Activated naive CD4-positive, alpha-beta T cell treated with Interleukin-2 at 50 U/mL for 16 hours (primary cell): ENCODE measurements at places on chromosomes 12 and 14.

DNA sequence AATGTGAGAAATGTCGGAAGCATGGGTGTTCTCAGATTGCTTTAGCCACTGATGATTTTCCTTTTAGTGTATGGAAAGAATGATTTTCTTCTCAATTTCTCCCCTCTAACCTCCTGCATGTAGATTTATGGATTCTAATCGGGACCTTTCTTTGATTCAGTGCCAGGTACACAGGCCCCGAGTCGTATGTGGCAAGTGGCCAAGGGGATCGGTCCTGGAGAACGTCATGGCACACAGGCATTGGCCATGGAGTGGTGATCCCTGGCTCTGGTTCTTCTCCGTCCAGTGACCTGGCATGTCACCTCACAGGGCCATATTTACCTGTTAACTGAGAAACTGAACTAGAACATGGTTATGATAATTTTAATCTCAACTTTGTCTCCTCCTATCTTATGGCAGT is 58.1 kb downstream of the ETV6 start:
- DNase-seq, result no peak

GRCh38 chr14:72614365-72614764 is 279.5 kb downstream of the DPF3 start:
- no peak for DNase-seq

DNA sequence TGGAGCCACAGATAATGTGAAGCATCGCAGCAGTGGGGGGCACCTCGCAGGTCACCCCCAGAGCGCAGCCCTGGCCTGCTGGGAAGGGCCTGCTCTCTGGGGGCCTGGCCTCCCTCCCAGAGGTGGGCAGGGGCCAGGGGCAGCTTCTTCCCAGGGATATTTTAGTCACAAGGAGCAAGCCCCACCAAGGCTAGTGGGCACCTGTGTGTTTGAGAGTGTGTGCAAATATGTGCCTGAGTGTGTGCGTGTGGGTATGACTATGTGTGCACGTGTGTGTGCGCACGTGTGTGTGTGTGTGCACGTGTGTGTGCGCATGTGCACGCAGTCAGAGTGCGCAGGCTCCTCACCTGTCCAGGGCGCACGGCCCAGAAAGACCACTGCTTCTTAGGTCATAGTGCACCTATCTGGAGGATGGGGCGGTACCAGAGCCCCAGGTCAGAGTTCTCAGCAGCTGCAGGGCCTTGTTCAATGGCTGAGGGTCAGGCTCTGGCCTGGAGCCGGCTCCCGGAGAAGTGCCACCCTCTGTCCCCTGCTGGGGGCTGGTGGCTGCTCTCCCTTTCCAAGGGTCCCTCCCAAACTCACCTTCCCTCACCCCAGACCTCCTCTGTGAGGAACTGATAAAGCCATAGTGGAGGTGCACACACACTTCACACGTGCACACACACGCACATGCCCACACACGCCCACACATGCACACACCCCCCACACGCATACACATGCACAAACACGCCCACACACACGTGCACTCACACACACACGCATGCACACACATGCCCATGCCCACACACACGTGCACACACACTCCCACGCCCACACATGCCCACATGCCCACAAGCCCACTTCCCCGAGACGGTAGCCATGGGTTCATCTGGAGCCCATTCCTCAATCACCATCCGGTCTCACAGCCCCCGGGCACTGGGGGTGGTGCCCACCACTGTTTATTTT is 128.5 kb downstream of the KIF26A start:
- DNase-seq, result no peak

- no peak for DNase-seq
These were observed 139.9 kb downstream of the TTC7B start for GRCh38 chr14:90676356-90676755.

DNA sequence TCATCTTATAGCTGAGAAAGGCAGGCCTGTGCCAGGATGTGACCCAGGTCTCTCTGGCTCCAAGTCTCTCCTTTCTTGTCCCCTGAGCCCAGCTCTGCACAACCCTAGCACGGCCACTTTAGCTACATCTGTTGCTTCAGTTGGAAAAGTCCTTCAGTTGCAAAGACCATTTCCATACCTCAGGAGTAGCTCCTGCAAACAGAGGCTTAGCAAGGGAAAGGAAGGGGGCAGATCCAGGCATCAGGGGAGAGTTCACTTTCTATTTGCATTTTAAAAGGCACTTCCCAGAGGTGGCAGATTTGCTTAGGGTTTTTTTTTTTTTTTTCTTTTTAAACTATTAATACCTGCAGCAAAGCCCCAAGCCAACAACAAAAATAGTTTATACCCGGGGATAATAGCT is 3.0 kb upstream of the PITPNM2 start:
- DNase-seq, result no peak

DNA sequence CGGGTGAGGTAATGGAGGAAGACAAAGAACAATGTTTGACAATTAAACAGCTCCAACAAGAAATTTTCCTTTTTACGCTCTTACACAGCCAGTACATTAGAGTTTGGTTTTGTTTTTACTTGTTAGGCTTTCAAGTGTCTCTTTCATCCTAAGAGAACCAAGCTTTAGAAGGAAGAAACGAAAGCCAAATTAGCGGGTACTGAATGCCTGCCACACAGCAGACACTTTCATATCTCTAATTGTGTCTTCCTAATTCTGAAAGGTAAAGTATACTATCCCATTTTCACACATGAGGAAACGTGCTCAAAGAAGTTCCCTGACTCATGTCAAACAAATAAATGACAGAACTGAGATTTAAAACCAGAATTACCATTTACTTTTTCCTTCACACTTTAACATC is 65.0 kb downstream of the CDK17 start:
- DNase-seq, result no peak

DNA sequence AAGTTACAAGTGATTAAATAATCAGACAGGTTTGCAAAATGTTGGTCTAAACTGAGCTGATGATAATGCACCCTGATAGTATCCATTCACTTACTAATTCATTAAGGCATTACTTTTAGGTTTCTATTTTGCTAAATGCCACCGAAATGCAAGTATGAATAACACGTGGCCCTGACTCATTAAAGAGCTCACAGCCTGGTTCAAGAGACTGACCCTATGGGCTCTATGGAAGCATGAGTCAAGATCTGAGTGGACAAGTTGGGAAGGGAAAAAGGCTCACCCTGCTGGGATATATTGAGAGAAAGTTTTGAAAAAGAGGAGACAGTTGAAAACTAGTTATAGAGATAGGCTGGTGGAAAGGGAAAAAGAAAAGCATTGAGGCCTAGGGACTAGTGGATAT is 14.8 kb upstream of the LRRC9 start:
- DNase-seq, result no peak

- DNase-seq, result no peak
These were observed 91.7 kb downstream of the NPAS3 start for GRCh38 chr14:33030386-33030785.

DNA sequence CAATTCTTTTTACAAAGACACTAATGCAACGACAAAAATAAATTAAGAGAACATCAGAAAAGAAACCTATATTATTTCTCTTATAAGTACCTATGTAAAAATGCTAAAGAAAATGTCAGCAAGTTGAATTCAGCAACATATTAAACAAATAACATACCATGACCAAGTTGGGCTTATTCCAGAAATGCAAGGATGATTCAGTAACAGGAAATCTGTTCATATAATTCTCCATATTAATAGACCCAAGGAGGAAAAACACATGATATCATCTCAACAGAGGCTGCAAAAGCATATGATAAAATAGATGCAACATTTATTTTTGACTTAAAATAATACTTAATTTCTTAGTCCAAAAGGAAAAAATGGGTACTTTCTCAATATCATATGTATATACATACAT is 25.1 kb upstream of the GPHB5 start:
- no peak for DNase-seq

DNA sequence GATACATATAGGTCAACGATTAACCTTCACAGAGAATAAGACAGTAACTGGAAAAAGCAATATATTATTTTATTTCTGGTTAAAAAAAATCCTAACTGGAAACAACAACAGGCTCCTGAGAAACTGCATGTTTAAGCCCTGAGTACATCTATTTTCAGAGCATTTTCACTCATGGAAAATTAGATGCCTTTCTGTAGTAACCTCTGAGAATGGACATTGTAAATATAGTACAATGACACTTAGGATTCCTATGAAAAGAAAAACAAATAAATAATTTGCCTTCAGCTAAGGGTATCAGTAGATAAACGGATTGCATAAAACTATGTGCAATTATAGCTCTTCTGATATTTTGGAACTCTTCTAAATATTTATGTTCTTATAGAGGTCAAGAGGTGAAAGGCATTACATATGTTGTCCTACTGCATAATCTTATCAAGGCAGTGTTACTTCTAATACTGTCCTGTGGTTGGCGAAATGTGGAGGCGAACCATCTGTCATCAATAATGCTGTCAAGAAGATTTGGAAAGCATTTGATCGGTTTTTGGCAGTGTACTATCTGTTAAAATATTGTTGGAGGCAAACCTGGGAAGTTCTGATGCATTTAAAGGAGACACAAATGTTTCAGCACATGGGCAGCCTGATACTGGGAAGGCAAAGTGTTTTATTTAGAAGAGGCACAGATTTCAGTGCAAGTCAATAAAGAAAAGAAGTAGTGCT is 381.8 kb downstream of the BTG1 start:
- DNase-seq, result no peak

DNA sequence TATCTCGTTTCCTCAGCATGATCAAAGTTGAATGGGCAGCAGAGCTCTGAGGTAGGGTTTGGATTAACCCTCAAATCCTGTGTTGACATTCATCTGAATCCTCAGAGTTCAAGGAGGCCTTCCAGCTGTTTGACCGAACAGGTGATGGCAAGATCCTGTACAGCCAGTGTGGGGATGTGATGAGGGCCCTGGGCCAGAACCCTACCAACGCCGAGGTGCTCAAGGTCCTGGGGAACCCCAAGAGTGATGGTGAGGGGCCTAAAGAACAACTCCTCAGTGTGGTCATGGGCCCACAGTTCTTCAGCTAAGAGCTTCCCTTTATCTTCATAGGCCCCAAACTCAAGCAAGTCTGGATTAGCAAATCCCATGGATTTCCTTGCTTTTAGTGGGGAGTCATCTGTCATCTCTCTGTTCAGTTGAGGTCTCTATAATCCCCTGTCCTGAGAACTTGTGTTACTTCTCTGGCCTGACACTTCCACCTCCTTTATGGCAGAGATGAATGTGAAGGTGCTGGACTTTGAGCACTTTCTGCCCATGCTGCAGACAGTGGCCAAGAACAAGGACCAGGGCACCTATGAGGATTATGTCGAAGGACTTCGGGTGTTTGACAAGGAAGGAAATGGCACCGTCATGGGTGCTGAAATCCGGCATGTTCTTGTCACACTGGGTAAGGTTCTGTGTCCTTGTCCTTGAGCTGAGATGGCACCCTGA is 1.5 kb downstream of the MYL6 start:
- no peak for DNase-seq

DNA sequence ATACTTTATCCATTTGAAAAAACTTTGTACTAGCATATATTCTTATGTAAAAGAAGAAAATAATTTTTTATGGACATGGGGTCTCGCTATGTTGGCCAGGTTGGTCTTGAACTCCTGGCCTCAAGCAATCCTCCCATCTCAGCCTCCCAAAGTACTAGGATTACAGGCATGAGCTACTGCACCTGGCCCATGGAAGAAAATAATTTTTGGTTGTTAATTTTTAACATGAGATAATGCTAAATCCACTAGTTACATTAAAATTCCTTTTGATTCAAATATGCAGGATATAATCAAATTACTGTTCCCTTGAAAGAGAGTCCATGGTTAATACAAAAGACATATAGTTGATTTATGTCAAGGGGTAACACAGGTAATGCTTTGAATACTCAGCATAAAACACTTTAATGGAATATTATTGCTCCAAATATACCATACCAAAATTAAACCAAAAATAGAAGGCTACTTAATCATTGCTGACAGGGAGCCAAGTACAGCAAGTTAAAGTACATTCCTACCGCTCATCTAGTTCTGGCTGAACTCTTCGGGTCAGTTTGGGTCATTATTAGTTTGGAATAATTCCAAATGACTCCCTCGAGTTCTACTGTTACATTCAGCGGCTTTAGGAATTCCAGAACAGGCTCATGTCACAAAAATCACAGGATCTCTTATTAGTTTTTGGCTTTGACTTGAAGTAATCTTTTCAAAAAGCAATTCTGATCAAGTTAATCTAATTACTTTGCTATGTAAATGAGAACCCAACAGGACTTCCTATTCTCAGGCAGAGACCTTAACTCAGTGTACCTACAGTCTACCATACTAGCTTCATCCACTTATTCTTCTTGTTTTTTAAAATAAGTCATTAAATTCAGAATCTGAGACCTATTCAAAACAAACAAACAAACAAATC is 6.1 kb downstream of the SOS2 start:
- DNase-seq, result no peak

DNA sequence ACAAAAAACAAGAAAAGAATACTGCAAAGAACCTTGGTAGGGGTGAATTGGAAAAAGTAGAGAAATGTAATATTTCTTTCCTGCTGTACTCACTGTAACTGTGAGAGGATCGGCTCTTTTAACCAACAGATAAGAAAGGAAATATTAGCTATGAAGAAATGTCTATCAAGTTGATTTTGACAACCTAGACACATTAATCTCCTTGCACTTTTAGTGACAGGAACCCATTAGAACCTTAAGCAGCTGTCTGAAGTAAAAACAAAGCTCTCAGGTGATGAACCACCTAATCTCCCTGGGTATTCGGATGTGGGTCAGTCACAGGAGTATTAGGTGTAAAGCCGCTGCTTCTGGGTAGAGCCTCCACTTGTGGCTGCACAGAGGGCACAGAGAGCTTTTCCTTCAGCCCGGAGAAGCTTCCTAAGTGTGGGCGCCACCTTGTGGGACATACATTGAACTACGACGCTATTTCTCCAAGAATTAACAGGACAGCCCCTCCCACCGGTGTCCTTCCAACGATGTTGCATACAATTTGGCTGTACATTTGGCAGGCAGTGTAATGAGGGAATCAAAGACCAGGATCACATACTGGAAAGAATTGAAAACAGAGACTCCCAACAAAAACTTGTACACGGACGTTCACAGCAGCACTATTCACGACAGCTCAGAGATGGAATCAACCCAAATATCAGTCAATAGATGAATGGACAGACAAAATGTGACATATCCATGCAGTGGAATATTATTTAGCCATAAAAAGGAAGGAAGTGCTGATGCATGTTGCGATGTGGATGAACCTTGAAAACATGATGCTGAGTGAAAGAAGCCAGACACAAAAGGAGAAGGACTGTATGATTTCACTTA is 28.9 kb upstream of the MAPKAPK5 start:
- peak; percentile 63 for DNase-seq

DNA sequence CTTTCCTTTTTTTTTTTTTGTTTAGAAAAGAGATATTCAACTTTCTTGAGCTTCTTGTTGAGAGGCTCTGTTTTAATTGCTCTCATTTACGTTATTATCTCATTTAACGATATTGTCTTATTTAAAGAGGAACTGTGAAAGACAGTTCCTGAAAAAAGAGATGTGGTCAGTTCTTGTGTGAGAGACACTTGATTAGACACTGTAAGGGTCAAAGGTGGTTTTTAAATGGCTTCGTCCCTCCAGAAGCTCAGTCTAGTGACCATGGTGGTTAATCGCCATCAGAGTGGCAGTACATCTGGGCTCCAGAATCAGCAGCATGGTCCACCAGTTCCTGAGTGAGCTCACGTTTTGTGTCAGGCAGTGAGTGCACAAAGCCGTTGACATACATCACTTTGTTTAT is 57.9 kb upstream of the KCNA5 start:
- DNase-seq, result no peak

- DNase-seq, result no peak
These were observed 100.7 kb downstream of the LRRK2 start for GRCh38 chr12:40325349-40325960.

- no peak for DNase-seq
These were observed 458.8 kb downstream of the GLT1D1 start for GRCh38 chr12:129312048-129312447.
